Globus pallidus (tissue), 1 donor: ENCODE measurements at places on chromosomes 2 and 18.

DNA sequence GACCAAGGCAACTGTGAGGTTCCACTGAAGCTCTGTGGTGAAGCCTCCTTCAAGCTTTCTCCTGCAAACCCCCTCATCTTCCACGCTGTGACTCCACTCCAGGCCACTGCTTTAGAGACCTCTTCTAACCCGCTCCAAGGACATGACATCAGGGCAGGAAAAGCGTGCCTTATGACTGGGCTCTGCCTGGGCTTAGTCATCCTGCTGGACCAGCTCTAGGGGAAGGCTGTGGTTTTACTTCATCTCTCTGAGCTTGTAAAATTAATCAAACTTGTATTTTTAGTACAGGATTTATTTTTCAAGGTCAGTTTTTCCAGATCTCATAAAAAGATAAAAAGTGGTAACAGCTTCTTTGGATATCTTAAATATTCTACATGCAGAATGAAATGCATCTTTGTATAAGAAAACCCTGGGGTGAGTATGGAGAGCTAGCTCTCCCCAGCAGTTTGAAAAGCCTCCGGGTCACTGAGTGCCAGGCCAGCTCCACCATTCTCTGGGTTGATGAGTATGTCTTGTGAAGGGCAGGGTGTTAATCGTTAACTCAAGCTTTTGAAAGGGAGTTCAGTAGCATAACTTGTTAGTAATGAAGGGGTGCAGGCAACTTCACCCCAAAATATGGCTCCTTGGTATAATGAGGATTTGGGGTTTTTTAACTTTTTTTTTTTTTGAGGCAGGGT is 33.1 kb upstream of the YPEL5 start:
- no peak for DNase-seq

GRCh38 chr2:191618046-191618780 is 59.7 kb upstream of the NABP1 start:
- no peak for DNase-seq

DNA sequence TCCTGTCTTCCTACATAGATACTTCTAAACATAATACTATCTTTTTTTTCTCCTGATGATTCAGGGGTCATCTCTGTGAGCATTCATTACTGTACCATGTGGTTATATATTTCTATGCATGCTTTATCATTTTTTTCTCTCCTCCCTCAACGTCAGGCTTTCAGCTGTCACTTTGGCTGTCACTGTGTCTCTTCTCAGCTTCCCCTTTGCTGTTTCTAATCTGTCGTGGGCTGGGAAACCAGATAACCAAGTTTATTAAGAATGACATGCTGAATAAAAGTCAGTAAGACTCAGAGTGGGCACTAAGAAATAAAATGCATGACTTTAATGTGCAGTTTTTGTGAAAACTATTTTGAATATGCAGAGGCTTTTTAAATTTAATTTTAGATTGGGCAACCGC is 344.6 kb downstream of the NRXN1 start:
- DNase-seq: no peak

GRCh38 chr2:203404996-203405395 is 76.8 kb downstream of the ABI2 start:
- DNase-seq: no peak

GRCh38 chr2:202101026-202101579 is 28.0 kb downstream of the KIAA2012 start:
- no peak for DNase-seq

DNA sequence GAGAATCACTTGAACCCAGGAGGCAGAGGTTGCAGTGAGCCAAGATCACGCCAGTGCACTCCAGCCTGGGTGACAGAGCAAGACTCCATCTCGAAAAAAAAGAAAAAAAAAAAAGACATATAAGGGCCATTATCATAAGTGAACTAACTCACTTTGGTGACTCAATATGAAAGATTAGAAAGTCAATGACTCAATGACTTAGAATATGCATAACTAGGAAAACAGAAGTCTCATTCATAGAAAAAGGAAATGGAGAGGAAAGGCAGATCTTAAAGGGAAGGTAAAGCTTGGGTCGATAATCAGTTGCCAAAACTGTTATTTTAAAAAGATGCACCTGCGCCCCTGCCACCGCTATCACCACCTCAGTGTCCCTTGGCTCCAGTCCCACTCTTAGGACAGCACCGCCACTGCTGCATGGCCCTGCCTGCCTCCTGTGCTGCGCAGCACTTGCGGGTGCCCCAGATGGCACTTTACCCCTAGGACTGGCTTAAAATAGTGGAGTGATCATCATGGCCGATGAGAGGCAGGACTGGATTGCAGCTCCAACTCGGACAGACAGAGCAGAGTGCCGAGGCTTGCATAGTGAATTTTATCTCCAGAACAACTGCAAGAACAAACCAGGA is 54.7 kb downstream of the INO80D start:
- DNase-seq: no peak
